Activated CD4-positive, alpha-beta T cell treated with anti-CD3 and anti-CD28 coated beads, Interleukin-2, amount 10 ng/mL, durations not matched to agents 24 days and 14 days (primary cell): ENCODE measurements at places on chromosomes 5 and 9.

- DNase-seq = no peak
These were observed 3.1 kb upstream of the LRRC70 start for GRCh38 chr5:62575489-62575888.

GRCh38 chr5:78633700-78634099, 14.9 kb downstream of the LHFPL2 start:
- DNase-seq = no peak

GRCh38 chr5:54362992-54363625, 52.7 kb upstream of the ARL15 start:
- no peak for DNase-seq

GRCh38 chr5:100900142-100900795, 2.8 kb downstream of the ST8SIA4 start:
- DNase-seq = no peak

GRCh38 chr5:34501840-34502239, 154.3 kb upstream of the RAI14 start:
- no peak for DNase-seq

- no peak for DNase-seq
These were observed 69.2 kb downstream of the ANGPTL2 start for GRCh38 chr9:127053057-127053821.
